ENCODE measurements at places on chromosomes 7 and 10.

GRCh38 chr10:60733517-60733822 is 44.8 kb upstream of the CDK1 start:
- DNase-seq: no peak

DNA sequence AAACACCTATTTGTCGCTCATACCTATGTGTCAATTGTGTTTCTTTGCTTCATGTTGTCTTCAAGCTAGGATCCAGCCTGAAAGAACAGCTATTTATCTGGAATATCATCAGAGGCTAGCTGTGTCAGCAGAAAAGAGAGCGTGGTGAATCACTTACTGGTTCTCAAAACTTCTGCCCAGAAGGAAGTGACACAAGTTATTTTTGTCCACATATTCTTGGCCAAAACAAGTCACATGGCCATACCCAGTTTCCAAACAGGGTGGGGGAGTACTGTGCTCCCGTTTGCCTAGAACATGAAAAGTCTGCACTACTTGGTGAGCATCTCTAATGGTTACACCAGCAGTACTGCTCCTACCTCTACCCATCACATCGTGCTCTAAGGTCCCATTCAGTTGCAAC is 160.9 kb upstream of the CSTF2T start:
- no peak for DNase-seq

DNA sequence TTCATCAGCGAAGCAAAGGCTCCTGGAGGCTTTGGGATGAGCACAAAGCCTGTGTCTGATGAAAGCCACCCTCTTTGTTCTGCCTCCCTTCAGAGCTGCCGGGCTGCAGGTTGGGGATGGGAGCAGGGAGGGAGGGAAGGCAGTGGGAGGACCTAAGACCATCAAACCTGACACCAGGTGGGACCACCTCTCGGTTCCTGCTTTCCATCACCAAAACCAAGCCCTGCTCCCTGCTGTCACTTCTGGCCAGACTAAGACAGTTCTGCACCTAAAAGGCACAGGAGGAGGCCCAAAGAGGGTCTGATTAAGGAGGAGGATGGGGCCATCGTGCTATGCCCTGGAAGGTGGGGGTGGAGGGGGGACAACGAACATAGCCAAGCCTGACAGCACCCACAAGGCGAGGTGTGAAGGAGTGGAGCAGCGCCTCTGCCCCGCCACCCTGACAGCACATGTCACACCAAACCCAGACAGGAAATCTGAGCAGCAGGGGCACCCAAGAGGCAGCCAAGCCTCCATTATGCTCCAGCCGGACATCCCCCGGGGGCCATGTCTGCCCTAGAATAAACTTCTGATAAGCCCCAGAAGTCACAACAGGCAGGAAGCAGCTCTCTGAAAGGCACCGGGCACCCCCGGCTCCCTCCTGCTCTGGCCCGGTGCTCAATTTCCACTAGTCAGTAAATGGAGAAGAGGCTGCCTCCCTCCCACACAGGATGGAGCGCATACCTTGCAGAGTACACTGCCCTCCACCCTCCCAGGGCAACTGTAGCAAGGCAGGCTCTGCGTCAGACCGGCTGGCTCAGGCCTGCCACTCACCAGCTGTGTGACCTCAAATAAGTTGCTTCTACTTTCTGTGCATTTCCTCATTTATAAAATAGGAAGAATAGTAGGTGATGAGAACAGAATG is 48.9 kb downstream of the DLG5 start:
- DNase-seq: peak; percentile 40

GRCh38 chr10:17516376-17516775 is 62.0 kb upstream of the ST8SIA6 start:
- DNase-seq: no peak

DNA sequence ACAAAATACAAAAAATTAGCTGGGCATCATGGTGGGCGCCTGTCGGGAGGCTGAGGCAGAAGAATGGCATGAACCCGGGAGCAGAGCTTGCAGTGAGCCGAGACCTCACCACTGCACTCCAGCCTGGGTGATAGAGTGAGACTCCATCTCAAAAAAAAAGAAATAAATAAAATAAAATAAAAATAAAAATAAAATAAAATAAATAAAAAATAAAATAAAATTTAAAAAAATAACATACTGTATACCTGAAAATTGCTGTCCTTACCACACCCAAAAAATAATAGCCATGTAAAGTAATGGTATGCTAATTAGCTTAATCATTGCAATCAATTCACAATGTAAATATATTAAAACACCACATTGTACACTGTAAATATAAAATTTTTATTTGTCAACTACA is 3.4 kb downstream of the ZC3HAV1L start:
- DNase-seq: no peak

DNA sequence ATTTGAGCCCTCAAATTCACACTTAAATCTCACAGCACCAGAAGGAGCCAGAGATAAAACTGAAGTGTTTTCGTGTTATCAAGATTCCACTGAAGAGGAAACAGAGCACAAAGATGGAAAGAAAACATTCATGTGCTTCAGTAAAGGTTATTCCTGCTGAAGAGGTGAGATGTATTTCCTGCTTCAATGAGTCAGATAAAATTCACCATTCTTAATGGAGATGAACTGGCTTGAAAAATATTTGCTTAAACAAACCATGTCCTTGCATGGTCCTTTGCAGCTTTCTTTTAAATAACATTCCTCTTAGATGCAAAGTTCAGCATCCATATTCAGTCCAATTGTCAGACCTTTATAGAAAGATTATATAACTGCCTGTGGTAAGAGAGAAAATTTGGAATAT is 294.2 kb downstream of the IPMK start:
- DNase-seq: no peak

DNA sequence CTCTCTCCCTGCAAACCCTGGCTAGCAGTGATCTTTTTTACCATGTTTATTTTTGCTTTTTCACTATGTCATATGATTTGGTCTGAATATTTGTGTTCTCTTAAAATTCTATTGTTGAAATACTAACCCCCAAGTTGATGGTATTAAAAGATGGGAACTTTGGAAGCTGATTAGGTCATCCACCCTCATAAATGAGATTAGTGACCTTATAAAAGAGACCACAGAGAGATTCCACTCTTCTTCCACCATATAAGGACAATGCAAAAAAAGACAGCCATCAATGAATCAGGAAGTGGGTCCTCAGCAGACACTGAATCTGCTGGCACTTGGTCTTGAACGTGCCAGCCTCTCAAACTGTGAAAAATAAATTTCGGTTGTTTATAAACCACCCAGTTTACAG is 112.8 kb upstream of the KCND2 start:
- no peak for DNase-seq

DNA sequence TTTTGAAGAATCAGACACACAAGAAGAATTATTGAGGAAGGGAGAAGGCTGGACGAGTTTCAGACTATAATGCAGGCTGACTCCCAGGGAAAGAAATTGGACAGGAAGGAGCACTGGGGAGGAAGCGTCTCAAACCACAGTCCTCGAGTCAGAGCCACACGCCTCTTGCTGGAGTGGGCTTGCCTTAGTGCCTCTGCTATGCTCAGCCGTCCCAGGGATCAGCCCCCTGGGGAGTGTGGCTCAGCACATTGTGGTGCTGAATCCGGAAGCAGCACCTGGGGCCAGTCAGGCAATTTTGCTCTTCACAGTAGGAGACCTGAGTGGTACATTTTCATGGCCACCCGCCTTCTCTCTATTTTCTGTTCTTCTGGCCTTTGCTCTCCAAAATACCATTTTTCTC is 67.4 kb upstream of the SLC35G1 start:
- no peak for DNase-seq

DNA sequence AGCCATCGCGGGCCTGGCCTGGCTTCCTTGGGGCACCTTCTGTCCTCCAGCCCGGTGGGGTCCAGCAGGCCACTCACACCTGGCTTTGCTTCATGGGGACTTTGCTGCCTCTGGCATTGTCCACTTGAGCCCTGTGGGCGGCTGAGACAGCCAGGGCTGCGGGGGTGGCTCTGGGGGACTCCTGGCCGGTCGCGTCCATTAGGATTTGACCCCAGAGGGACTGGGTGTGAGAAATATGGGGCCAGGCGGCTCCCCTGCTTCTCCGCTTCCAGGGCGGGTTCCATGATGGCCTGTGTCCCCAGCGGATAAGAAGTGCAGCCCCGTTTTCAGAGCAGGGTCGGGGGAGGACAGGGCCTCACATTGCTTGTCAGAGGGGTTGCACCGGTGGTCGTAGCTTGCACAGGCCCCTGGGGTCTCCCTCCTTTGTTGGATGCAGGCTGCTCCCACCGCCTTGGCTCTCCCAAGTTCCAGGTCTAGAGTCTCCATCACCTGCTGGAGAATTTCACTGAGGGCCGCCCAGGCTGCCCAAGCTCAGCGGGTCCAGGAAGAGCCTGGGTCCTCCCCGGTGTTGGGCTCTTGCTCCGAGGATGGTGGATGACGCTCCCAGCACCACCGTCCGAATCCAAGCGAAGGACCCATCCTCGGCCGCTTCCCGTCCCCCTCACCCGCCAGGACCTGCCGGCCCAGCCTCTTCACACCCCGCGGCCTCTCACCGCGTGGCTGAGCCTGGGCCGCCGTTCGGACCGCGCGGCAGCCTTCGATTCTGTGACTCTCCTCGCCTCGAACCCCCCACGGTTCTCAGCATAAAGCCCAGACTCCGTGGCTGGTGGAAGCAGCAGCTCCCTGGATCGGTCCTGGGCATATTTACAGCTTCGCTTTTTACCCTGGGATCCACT is 140.1 kb downstream of the DYNC2I1 start:
- no peak for DNase-seq

GRCh38 chr7:138478499-138478908 is 18.4 kb downstream of the TRIM24 start:
- DNase-seq: no peak

GRCh38 chr10:188546-188945 is 53.3 kb downstream of the ZMYND11 start:
- no peak for DNase-seq

Measured in CD4-positive, alpha-beta T cell treated with Interleukin-4 for 4 hours (primary cell).